ENCODE measurements at places on chromosomes 3 and 15.

DNA sequence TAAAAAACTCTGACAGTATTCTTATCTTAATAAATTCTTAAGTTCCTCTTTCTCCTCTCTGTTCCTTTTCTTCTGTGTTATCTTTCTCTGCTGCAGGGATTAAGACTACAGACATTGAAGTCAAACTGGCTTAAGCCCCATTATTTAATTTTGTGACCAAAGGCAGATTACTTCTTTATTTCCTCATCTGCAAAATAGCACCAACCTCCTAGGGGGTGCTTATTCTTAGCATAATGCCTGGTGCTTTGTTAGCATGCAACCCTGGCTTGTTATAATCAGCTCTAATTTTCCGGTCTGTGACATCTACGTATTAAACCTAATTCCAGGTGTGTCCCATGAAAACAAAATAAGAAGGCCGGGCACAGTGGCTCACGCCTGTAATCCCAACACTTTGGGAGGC is 23.8 kb downstream of the SEMA6D start:
- DNase-seq: no peak

DNA sequence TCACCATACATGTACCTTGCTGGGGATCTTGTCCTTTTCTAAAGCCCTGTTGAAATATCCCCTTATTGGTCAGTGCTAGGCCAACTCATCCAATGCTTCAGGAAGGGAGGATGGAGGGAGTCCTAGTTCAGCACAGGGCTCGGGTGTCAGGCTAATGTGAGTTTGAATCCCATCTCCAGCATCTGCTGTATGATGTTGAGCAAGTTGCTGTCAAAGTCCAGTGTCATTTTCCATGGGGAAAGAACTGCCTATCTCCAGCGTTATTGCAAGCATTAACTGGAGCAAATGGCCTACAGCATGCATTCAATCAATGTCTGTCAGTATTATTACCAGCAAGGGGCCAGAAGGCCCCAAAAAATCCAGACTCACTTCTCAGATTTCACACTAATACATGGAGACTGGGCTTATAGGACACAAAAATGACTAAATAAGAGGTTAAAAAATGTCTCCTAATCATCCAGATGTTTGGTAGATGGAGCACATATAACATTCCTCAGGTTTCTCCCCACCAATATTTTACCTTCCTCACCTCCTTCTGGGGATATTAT is 40.8 kb downstream of the SRGAP3 start:
- no peak for DNase-seq

DNA sequence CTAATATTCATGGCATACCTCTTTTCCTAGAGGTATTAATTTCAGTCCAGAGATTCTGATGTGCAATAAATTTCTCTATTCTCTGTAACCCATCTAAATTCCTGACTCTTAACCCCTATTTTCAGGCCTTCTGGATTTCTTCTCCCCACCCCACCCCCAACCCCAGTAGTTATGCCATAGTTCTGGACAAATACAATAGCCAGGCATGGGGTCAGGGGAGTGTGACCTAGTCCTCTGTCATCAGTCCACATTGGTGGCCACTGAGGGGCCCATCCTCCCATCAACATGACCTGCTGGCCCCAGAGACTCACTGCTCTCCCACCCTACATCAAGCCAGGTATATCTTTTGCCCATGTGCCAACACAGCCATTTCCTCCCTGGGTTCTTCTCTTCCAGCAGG is 3.8 kb upstream of the LIPC start:
- DNase-seq: no peak

DNA sequence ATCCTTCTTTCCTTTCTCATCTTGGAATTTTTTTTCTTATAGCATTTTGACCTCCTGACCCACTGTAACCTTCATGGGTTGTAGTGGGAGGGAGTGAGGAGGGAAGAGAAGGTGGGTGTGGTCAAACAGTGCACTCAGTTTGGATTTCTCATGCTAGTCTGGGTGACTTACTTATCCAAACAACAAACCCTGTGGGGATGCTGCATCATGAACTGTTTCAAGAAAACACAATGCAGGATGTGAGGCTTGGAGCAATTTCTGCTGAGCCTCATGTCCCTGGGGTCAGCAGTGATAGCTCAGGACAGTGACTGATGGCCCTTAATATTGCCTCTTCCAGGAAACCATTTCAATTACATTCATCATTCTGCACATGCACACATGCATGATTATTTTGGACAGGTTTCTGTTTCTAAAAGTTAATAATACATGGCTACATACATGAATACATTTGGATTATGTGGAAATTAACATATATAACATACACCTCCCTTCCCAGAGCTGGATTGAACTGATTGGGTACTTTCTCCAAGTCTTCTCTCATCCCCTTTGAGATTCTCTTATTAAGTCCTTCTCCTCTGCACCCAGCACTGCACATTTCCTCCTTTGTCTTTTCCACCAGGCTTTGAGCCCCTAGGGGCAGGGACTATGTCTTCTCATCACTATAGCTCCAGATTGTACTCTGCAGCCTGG is 61.2 kb downstream of the ADAMTSL3 start:
- DNase-seq: no peak

DNA sequence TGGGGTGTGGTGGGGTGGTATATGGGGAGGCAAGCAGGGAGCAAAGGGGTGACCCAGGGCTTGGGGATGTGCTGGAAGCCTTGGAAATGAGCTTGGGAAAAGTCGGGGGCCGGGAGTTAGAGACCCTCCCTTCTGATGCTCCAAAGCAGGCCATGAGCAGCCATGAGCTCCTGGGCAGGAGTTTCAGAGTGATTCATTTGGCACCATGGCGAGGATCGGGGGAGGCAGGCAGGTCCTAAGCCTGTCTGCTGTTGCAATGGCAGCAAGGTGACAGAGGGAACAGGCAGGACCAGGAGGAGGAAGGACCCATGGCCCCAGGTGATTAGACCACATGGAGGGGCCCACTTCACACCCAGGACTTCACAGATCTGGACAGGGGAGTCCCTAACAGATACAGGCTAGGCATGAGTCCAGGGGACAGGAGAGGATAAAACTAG is 21.3 kb downstream of the RGMA start:
- DNase-seq: no peak

GRCh38 chr3:50585919-50586762 is 16.8 kb downstream of the HEMK1 start:
- no peak for DNase-seq

DNA sequence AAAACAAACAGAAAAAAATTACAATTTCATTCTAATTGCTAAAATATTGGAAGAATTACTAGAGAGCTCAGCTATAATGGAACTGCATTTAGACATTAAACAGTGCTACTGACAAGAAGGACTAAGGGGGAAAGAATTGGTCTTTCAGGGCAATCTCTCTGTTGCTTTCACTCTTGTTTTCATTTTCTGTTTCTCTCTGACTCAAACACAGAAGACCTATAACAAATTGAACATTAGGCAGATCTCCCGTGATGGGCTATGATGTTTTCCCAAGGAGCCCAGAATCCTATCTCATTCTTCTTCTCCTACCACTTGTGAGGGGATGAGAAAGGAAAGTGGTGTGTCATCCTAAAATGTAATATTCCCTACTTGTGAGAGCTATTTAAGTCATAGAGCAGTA is 358.0 kb upstream of the TGFBR2 start:
- DNase-seq: no peak

DNA sequence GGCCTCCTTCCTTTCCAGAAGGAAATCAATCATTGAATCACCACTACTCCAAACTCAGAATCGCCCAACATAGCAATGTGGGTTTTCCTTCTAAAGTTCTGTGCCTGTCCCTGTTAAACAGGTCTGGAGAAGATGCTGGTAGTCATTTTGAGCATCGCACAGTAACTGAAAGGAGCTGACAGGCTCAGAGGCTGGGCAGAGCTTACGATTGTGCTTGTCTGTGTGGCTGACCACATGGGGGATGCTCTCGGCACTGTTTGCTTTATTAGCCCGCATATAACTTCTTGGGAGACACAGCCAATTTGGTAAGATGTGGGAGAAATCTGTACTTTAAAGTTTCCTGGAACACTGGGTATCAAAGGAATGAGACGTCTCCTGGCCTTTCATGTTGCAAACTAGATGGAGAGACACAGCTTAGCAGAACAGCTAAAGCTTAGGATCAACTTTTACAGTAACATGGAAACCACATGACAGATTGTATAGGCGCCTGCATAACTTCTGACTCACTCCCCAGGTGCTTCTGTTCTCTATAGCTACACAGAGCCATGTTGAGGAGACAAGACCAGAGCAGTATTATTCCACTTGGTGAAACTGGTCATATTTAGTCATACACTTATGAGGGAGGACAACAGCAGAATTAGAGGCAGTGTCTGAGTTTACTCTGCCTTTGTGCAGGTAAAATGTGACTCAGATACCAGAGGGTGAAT is 374.1 kb downstream of the RORA start:
- no peak for DNase-seq

GRCh38 chr15:85094685-85095084 is 113.0 kb downstream of the PDE8A start:
- no peak for DNase-seq

DNA sequence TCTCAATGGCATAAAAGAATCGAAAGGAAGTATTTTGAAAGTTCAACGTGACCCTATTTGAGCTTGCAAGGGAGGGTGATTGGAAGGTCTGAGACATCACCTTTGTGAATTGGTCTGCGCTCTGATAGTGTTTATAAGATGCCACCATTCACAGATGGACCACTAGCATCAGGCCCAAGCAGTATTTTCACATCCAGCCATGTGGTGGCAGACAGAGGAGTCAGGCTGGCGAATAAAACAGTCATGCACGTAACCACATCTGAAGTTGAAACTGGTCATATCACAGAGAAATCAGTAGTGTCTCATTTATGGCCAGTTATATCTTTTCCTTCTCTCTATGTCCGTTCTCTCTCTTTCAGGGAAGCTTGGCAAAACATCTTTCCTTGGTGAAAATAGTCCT is 170.1 kb upstream of the ONECUT1 start:
- no peak for DNase-seq

DNA sequence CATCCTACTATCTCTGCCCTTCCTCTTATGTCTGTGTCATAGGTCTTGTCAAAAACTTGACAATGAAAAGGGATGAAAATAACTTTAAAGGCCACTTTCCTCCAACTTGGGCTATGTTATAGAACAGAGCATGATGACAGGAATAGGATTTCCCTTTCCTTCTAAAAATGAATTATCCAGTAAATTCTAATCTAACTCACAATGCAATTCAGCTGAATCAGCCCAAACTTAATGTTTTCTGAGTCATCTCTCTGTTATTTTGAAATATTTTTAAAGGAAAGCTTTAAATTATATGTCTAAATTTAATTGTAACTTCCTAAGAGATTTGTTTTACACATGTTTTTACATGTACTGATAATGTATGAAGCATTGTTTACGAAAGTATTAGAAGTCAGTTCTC is 258.5 kb downstream of the BBX start:
- no peak for DNase-seq

- DNase-seq: no peak
Observed at GRCh38 chr3:159902546-159903314, 85.9 kb upstream of the IL12A start.

DNA sequence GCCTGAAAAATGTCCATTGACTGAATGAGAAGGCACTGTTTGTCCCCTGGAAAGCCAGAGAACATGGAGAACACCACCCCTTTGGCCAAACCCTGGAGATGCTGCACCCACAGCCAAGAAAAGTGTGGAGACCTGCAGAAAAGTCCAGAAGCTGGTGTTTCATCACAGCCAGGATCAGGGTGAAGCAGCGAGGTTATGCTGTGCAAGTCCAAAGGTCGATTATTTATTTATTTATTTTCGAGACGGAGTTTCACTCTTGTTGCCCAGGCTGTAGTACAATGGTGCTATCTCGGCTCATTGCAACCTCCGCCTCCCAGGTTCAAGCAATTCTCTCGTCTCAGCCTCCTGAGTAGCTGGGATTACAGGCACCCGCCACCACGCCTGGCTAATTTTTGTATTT is 5.5 kb upstream of the CTSH start:
- DNase-seq: no peak

DNA sequence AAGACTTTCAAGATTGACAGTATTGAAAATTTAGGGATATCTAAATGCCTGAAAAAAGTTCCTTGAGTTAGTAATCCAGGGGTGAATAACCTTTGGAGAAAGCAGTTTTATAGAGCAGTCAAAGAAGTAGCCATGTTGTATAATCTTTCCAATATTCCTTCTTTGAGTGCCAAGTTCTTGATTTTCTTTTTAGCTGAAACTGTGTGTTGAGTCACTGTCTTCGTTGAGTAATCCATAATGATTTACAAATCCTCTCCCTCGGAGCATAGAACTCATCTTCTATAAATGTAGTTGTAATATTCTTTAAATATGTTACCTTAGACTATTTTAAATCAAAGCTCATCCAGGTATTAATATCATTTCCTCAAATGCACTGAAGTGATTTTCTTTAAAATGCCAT is 135.2 kb downstream of the BBX start:
- DNase-seq: no peak

DNA sequence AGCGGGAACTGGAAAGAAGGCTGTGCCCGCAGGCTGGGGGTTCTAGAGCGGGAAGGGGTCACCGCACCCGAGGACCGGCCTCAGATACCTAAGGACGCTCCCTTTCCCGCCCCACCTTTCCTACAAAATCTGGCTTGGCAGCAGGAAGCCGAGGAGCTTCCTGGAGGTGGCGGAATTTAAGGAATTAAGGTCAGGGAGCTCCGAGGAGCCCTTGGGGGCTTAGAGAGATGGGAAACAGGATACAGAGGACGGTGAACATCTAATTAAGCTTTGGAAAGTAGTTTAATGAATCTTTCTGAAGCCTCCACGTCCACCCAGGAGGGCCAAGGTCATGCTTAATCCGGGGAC is 507 bp upstream of the AP3B2 start:
- no peak for DNase-seq

DNA sequence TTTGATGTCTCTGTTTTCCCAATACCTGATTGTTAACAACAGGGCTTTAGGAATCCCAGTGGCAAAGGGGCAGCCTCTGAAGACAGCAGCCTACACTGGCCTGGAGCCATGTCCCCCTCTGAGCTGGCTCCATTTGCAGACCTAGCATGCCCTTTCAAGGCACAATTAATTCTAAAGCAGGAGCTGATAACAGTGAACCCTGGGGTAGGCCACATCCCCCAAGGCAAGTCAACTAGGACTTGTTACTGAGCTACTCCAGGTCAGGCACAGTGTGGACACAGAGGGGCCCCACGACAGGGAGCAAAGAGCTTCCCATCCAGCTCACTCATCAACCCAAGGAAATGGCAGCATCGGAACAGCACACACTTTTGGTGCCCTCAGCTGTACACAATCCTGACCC is 51.9 kb downstream of the SPSB4 start:
- DNase-seq: no peak

DNA sequence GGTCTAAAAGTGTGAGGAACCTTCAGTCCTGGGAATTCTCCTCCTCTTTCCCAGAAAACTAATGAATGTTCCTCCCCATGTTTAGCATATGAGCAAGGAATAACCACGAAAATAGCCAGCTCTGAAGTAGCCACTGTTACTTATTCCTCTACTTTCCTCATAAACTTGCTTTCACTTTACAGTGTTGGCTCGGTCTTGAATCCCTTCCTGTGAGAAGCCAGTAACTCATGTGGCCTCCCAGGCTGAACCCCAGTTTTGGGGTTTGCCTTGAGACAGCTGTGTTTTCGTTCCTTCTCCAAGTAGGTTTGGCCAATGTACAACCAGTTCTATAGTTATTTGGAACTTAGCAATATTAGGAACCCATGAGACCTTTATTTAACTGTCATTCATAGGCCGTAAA is 195.0 kb downstream of the CNTN6 start:
- no peak for DNase-seq

GRCh38 chr15:23687143-23687470 is at the start of gene NDN:
TSS of gene NDN (minus strand) at chr15:23687305. CDS start at chr15:23687217, 88 bp downstream.
- DNase-seq: no peak

GRCh38 chr3:70519026-70519425 is 206.6 kb upstream of the MDFIC2 start:
- DNase-seq: no peak
